Parietal lobe (tissue), 2 donors: ENCODE measurements at places on chromosomes 3 and 15. TPM values are rescaled to one million over a fixed set of nuclear protein-coding genes. Genes with fewer than 3 reads are reported as not detected.

C3orf85 gene
- not detected for total RNA-seq

HDDC3 gene
- 11.9 TPM for total RNA-seq

EFCC1 gene
- 0.94 TPM for total RNA-seq

GOLGA8M gene
- total RNA-seq: 1.3 TPM

DOCK3 gene
- total RNA-seq: 60.7 TPM

ESYT3 gene
- 0.94 TPM for total RNA-seq

LHFPL4 gene
- 47.6 TPM for total RNA-seq

DGKG gene
- total RNA-seq: 10.6 TPM

ZMYND10 gene
- total RNA-seq: 3.4 TPM

ZBED2 gene
- not detected for total RNA-seq

TGFBR2 gene
- 5.3 TPM for total RNA-seq

ISL2 gene
- total RNA-seq: not detected

TTLL13 gene
- total RNA-seq: not detected

CLRN1 gene
- total RNA-seq: not detected

LTK gene
- total RNA-seq: not detected

PCOLCE2 gene
- 4.4 TPM for total RNA-seq

TMC3 gene
- 0.31 TPM for total RNA-seq

TLR9 gene
- 0.31 TPM for total RNA-seq

DZIP1L gene
- total RNA-seq: 26.9 TPM

ADGRG7 gene
- not detected for total RNA-seq

TRPC1 gene
- 113 TPM for total RNA-seq

MAP3K13 gene
- total RNA-seq: 49.1 TPM

ZKSCAN7 gene
- total RNA-seq: 47.3 TPM

MESP2 gene
- not detected for total RNA-seq
